Stimulated activated CD4-positive, alpha-beta T cell treated with anti-CD3 and anti-CD28 coated beads, Interleukin-2, amount 100 ng/mL, for 24 hours (primary cell): ENCODE measurements at places on chromosomes 13 and 19.

DNA sequence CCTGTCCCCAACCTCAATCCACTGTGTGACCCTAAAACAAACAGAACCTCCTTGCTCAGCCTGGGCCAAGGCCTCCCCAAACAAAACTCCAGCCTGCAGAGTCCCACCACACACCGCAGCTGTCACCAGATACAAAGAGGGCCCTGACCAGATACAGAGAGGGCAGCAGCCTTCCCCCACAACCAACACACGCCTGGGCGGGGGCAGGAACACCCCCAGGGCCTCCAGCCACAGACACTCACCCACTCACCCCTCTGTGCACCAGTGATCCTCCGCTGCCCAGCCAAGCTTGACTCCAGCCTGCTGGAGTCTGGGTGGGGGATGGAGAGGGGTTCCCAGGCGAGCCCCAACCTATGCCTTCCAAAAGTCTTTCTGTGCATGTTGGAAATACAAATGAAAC is 5.9 kb upstream of the CIRBP start:
- no peak for DNase-seq

GRCh38 chr13:113904411-113904810 is 40.5 kb upstream of the GAS6 start:
- peak; percentile 23 for DNase-seq

DNA sequence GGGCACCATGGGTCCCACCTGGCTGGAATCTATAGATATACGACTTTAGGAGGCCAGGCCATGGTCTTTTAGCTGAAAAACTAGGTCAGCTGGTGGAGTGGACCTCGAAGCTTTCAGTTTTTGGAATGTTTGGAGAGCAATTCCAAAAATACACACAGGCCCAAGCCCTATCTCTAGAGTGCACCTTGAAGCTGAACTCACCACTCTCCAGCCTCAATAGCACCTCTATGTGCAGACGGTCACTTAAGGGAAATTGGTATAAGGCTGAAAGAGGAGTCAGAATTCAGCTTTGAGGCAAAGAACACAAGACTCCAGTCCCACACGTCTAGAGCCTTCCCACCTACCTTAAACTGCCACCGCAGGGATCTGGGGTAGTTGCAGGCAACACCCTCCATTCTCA is 56.4 kb upstream of the KATNAL1 start:
- DNase-seq: no peak

DNA sequence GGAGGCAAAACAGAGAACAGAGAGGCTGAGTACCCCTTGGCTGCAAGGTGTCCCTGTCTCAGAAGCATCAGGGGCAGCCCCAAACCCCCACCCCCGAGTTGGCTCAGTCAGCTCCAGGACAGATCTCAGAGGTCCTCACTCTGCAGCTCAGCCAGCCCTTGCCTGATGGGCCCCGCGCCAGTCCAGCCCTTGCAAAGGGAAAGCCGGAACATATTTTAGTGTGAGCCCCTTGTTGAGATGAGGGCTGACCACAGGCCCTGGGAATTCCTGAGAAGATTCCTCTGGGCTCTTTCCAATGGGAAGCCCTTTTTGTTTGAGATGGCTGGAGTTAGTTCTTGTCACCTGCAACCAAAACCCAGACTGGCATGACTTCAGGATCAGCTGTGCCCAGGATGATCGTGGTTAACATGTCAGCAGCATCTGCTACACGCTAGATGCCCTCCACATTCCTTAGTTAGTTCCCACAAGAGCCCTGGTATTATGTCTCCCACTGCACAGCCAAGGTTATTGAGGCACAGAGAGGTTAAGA is 33.9 kb upstream of the CCNE1 start:
- no peak for DNase-seq

GRCh38 chr19:55345818-55346724 is 6.4 kb downstream of the KMT5C start:
- DNase-seq: no peak

DNA sequence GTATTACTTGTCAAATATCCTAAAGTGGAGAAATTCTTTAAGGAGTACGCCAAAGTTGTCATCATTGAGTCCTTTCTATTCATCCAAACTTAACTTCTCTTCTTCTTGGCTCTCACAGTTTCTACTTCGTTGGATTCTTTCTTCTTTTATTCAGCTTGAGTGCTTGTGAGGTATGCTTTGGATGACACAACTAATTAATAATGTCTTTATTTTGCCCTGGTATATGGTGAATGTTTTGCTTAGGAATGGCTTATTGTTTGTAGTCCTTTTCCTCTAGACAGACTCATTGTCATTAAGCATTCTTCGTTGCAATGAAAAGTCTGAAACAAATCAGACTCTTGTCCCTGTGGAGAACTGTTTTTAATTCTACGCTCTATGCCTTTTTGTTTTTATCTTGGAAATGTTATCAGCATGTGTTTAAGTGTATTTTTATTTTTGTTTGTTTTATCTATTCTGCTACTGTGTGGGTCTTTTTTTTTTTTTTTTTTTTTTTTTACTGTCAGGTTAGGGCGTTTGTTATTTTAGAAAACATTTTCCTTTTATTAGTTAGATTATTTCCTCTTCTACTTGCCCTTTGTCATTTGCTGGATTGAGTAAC is 471.5 kb downstream of the GPC6 start:
- no peak for DNase-seq

GRCh38 chr13:108368250-108368905 is 98.9 kb downstream of the TNFSF13B start:
- no peak for DNase-seq

GRCh38 chr19:54804101-54804500 is 691 bp downstream of the KIR2DL4 start:
- DNase-seq: no peak

DNA sequence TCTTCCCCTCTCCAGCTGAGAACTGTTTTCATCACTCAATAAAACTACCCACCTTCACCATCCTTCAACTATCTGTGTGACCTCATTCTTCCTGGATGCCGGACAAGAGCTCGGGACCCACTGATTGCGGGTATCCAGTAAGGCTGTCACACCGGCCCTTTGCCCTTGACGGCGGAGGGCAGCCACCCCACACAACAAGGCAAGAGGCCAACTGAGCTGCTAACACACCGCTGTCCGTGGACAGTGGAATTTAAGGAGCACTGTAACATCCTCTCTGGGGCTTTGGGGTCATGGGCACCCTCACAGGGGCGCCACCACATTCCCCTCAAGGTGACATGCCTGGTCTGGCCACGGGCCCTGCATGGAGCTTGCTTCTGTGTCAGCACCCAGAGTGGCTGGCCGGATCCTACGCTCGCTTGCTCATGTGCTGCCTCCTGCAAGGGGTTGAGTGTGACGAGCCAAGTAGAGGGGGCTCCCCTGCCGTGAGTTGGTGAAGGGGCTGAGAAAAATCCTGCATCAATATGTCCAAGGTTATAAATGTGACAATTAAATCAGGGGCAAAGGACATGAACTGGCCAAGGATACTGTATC is 31.4 kb downstream of the LHFPL6 start:
- DNase-seq: no peak

DNA sequence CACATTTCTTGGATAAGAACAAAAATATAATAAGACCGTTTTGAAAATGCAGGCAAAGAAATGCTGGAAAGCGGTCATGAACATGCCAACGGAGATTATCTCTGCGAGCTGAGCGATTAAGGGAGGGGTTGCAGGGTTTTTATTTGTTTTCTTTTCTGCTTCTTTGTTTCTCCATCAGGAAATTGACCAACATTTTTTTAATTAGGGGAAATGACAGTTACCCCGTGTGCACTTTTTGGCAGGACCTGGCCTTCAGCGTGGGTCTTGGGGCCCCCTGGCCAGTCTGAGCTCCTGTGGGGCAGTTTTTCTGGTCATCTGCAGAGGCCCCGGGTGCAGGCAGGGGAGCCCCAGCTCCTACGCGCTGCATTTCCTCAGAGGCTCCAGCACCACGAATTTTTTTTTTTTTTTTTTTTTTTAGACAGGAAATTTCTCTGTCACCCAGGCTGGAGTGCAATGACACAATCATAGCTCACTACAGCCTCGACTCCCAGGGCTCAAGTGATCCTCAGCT is 31.3 kb upstream of the HOMER3 start:
- DNase-seq: no peak

DNA sequence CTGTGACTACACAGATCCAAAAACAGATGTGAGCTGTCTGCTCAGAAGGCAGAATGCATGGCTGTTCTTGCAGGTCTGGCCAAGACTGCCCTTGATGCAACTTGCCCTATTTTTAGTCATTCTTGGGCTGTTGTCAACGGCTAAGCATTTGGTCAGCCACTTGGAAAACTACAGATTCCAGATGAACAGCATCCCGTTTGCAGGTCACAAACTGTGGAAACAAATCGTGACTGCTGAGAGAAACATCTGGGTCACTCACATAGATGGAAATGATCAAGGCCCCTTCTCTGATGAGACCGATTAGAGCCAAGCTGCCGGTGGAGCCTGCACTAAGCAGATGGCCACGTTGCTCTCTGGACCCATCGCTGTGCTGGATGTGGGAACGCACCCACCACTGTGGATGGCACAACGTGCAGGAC is 15.4 kb upstream of the METTL21C start:
- DNase-seq: no peak

DNA sequence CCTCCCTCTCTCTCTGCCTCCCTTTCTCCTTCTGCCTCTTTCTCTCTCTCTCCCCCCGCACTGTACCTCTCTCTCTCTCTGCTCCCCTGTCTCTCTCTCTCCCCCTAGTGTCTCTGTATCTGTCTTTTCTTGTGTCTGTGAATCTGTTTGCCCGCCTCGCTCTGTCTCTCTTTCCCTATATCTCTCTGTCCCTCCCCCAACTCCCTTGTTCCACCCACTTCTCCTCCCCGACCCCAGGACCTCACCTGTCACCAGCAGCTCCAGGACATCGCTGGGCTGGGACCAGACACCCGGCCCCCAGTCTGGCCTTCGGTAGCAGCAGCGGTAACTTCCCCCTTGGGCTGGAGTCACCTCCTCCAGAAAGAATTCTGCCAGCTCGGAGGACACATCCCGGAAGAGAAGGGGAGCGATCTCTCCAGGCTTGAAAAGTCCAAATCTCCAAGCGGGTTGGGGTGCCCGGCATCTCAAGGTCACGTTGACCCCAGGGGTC is 3.9 kb downstream of the OSCAR start:
- no peak for DNase-seq

DNA sequence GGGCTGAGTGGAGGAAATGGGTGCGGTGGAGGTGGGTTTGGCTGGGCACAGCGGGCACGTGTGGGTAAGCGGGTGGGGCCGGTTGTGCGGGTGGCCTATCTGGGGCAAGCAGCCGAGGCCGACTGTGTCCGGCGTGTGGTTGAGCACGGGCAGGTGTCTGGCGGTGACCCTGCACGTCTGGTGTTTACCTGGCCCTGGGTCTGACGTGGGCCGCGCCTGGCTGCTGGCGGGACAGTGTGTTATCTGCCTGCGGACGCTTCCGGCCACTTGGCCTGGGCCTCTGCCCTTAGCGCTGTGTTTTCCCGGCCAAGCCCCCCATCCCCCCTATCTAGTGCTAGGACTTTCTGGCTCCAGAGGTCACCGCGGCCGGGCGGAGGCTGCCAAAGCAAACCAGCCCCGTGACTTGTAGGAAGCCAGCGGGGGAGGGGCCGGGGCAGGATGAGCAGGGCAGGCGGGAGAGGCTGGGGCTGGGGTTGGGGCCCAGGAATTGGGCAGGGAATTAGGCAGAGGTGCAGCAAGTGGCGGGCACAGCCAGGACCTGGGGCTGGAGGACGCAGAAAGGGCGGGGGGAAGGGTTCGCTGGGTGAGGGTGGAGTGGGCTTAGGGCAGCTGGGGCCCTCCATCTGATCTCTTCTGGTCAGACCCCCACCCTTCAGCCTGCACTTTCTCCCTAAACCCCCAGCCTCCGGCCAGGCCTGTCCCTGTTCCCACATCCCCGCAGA is 534 bp upstream of the HPN start:
- peak; percentile 41 for DNase-seq

GRCh38 chr13:77653301-77653700 is 44.2 kb upstream of the SLAIN1 start:
- DNase-seq: no peak

DNA sequence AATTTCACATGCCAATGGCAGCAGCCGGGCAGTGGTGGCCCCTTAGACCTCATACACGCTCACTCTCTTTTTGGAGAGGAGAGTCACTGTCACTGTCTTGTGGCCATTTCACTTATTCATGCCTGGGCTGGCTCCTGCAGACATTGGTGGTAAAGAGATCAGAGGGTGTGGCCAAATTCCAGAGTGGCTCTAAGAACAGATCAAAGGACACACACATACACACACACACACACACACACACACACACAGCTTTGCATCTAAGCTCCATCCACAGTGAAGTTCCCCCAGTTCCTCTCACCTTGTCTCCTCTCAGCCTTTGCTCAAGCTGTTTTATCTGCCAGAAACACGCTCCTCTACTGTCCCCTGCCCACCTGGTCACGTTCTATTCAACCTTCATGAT is 46.5 kb upstream of the KPNA3 start:
- DNase-seq: no peak

GRCh38 chr13:27280009-27280656 is 9.5 kb downstream of the RASL11A start:
- DNase-seq: no peak

DNA sequence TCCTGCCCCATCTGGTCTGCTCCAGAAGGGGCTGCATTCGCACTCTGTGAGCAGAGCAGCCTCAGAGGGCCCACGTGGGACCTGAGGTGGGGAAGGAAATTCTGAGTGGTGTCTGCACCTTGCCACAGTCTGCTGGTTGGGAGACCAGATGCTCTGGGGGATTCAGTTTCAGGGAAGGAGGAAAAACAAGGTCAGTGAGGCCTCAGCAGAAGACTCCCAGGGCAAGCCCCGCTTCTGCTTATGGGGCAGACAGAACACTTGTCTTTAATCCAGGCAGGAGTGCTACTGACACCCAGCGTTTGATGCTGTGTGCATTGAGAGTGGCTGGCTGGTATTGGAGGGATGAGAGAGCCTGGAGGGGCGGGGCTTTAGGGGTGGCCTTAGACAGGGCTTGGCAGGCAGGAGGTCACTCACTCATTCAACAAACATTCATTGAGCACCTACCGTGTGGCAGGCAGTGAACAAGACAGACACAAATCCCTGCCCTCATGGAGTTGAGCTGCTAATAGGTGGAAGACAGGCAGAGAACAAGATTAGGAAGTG is 4.9 kb upstream of the CLEC17A start:
- no peak for DNase-seq

GRCh38 chr13:30480292-30480950 is 14.7 kb upstream of the HMGB1 start:
- no peak for DNase-seq

DNA sequence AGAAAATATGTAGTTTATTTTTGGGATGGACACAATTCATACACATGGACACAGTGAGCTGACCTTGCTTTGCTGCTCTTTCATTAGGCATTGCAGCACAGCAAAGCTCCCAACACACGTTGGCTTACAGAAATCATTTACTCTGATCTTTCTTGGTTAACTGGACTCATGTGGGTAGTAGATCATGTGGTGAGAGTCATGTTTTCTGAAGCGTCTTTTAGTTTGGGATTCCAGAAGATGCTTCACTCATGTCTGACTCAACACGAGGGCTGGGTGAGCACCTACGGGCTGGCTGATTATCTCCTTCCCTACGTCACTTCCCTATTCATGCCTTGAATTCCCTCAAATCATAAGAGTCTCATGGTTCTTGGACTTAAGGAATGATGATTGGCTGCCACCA is 12.1 kb upstream of the LGALS16 start:
- no peak for DNase-seq
